ENCODE measurements at places on chromosomes 11 and 22.

DNA sequence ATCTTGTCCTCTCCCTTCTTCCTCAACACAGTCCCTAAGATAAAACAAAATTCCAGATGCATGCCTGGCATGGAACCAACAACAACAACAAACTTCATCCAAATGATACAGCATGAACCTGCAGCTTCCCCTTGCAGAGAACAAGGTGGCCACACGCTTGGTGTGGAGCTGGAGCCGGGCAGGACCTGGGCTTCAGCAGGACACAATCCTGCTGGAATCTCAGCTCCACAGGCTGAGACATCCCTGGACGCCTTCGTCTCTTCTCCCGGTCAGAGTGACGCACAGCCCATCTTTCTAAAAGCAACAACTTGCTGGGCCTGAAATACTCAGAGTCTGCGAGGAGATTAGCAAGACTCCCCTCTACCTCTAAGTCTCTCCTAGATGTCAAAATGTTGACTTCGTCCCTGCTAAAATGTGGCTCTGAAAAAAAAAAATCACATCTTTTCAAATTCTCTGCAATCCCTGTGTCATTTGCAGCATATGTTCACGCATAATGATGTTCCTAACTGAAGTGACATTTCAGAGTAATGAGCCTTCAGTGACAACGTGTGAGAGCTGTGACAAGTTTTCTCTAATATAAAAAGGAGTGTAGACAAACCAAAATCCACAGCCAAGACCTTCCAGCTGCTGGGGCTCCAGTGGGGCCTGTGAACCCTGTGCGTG lies 1232.3 kb downstream of the TBC1D22A start:
- DNase-seq = no peak

DNA sequence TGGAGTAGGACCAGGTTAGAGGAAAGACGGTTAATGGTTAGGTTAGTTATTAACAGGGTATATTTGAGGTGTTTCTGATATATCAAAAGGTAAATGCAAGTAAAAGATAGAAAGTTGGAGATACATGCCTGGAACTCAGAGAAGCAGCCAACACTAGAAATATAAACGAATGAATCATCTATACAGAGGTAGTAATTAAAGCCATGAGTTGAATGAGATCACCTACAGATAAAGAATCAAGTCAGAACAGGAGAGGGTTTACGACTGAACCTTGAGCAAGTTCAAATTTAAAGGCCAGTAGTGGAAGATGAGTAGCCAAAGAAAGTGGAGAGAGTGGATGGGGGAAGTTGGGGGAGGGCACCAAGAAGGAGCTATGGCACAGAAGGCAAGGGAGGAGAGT lies 73.9 kb downstream of the SPON1 start:
- no peak for DNase-seq

GRCh38 chr11:134453441-134453840 lies 41.4 kb upstream of the B3GAT1 start:
- no peak for DNase-seq

GRCh38 chr22:37137131-37137530 lies 12.6 kb downstream of the IL2RB start:
- DNase-seq = no peak

- no peak for DNase-seq
Observed at GRCh38 chr11:119406005-119406404, 17.0 kb downstream of the THY1 start.
